Gastroesophageal sphincter (tissue), 4 donors: ENCODE measurements at places on chromosomes 1 and 21. TPM values are rescaled to one million over a fixed set of nuclear protein-coding genes. Genes with fewer than 3 reads are reported as not detected.

Gene IRF6
- total RNA-seq: 1.9 TPM

Gene OR14C36
- not detected for total RNA-seq

Gene TPRG1L
- total RNA-seq: 43.1 TPM

Gene IFNLR1
- total RNA-seq: 0.93 TPM

Gene TEX38
- not detected for total RNA-seq

Gene VCAM1
- 5.0 TPM for total RNA-seq

Gene GSTM5
- total RNA-seq: 7.4 TPM

Gene DYNLT5
- 0.17 TPM for total RNA-seq

Gene KAZN
- 16.6 TPM for total RNA-seq

Gene PROK1
- total RNA-seq: not detected

Gene URB1
- 18.3 TPM for total RNA-seq

Gene ZNF678
- total RNA-seq: 10.0 TPM

Gene MEX3A
- total RNA-seq: 0.49 TPM

DNA sequence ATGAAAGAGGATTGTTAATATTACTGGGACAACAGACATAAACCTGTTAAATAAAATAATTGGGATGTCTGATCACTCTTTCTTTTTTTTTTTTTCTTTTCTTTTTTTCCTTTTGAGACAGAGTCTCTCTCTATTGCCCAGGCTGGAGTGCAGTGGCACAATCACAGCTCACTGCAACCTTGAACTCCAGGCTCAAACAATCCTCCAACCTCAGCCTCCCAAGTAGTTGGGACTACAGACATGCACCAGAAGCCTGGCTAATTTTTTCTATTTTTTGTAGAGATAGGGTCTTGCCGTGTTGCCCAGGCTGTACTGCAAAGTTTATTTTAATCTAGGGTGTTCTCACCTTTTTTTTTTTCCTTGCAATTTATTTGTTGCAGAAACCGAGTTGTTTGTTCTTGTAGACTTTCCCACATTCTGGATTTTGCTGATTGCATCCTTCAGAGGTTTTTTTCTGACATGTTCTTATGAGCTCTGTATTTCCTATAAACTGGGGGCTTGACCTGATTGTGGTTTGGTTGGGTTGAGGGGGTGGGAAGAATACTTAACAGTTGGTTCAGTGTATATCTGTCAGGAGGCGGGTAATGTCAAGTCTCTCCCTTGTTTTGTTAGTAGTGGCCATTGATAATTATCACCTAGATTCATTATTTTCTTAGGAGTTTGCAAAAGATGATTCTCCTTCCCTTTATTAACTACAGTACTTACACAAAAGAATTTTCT lies 125.2 kb downstream of the MAST2 start:
- no peak for ATAC-seq
- no peaks in the 10 kb centered on the region for H3K27me3 ChIP-seq
- H3K27ac ChIP-seq: peak overlapping the region; percentile 41
- peaks cover 3% of the 10 kb centered on the region for H3K4me1 ChIP-seq
- no peak overlapping the region for H3K4me3 ChIP-seq

GRCh38 chr1:180975551-180975950 lies 47.1 kb downstream of the STX6 start:
- peaks cover 59% of the 10 kb centered on the region for H3K36me3 ChIP-seq
- ATAC-seq: peak; percentile 51
- no peak overlapping the region for H3K27ac ChIP-seq
- peaks cover 40% of the 10 kb centered on the region for H3K4me1 ChIP-seq
- no peak overlapping the region for H3K4me3 ChIP-seq

DNA sequence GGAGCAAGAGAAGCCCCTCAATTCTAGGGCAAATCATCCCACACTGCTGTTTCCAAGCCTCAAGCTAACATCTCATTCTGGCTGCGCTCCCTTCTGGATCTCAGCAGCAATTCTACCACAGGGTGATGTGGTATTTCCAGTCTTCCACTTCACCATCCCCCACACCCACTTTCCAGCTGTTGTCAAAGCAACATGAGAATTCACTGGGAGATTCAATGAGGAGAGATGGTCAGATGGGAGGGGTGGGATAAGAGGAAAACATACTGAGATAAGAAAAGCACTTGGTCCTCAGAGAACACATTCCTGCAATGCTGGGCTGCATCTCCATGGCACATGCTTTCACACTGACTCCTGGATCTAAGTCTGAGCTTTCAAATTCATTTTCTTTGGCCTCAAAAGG lies 47.3 kb upstream of the LRRC52 start:
- H3K27ac ChIP-seq: no peak overlapping the region
- no peaks in the 10 kb centered on the region for H3K27me3 ChIP-seq
- ATAC-seq: no peak
- H3K36me3 ChIP-seq: no peaks in the 10 kb centered on the region

GRCh38 chr1:94298861-94299260 lies 61.5 kb upstream of the ARHGAP29 start:
- H3K4me3 ChIP-seq: no peak overlapping the region
- H3K36me3 ChIP-seq: no peaks in the 10 kb centered on the region
- ATAC-seq: peak; percentile 88
- peak overlapping the region; percentile 74 for H3K27ac ChIP-seq
- peaks cover 17% of the 10 kb centered on the region for H3K4me1 ChIP-seq

- H3K27me3 ChIP-seq: no peaks in the 10 kb centered on the region
- H3K4me1 ChIP-seq: no peaks in the 10 kb centered on the region
Observed at GRCh38 chr1:26913389-26913753, 404 bp downstream of the NR0B2 start.

GRCh38 chr21:33858667-33859372 lies 56.8 kb downstream of the ATP5PO start:
- no peaks in the 10 kb centered on the region for H3K27me3 ChIP-seq
- no peaks in the 10 kb centered on the region for H3K4me1 ChIP-seq
- no peak overlapping the region for H3K27ac ChIP-seq
- no peak overlapping the region for H3K4me3 ChIP-seq

- no peak overlapping the region for H3K27ac ChIP-seq
- H3K4me3 ChIP-seq: peak overlapping the region; percentile 51
- no peaks in the 10 kb centered on the region for H3K36me3 ChIP-seq
- H3K4me1 ChIP-seq: peaks cover 32% of the 10 kb centered on the region
- no peaks in the 10 kb centered on the region for H3K27me3 ChIP-seq
Observed at GRCh38 chr1:198934901-198935305, 296.1 kb downstream of the PTPRC start.

- no peaks in the 10 kb centered on the region for H3K27me3 ChIP-seq
- no peaks in the 10 kb centered on the region for H3K4me1 ChIP-seq
- H3K36me3 ChIP-seq: no peaks in the 10 kb centered on the region
- no peak for ATAC-seq
Observed at GRCh38 chr1:207412845-207413244, 41.3 kb upstream of the CR2 start.

DNA sequence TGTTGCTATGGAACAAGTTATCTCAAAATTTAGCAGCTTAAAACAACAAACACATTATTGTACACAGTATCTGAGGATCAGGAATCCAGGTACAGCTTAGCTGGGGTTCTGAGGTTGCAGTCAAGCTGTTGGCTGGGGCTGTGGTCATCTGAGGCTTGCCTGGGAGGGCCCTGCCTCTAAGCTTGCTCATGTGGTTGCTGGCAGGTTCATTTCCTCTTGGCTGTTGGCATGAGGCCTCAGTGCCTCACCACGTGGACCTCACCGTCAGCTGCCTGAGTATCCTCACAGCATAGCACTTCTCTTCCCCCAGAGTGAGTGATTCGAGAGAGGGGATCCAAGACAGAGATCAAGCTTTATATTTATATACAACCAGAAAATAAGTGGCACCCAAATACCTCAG lies 18.6 kb downstream of the NTPCR start:
- no peak overlapping the region for H3K4me3 ChIP-seq
- no peak overlapping the region for H3K27ac ChIP-seq
- peak; percentile 51 for ATAC-seq
- H3K27me3 ChIP-seq: no peaks in the 10 kb centered on the region
- H3K36me3 ChIP-seq: peaks cover 3% of the 10 kb centered on the region

- H3K4me3 ChIP-seq: peak within 1 kb of the TSS; percentile 99
- peaks cover 6% of the 10 kb centered on the region for H3K4me1 ChIP-seq
- H3K36me3 ChIP-seq: no peaks in the 10 kb centered on the region
- peak; percentile 99 for ATAC-seq
Observed at GRCh38 chr1:1273512-1274298, at the start of gene UBE2J2. Gene UBE2J2, minus strand, starts transcription at chr1:1273854. Its CDS starts 5,862 bp downstream, at chr1:1267992.

DNA sequence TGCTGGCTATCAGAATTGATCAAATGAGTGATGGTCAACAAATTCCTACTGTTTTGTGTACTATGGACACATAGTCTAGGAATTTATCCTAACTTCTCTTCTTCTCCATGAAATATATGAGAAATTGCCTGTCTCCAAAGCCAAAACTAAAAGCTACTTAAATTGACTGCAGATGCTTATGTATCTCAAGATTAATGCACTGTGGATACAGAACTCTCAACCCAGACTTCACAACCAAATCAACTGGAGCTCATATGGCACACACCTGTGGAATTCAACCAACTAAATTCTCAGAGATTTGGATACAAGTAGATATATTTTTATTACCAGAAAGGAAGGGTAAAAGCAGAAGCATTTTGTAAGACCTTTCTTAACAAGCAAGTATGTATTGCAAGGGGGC lies 566.1 kb downstream of the LTN1 start:
- no peak for ATAC-seq
- no peaks in the 10 kb centered on the region for H3K27me3 ChIP-seq
- no peaks in the 10 kb centered on the region for H3K36me3 ChIP-seq
- no peak overlapping the region for H3K27ac ChIP-seq

- no peaks in the 10 kb centered on the region for H3K36me3 ChIP-seq
- peak overlapping the region; percentile 42 for H3K4me3 ChIP-seq
- no peak overlapping the region for H3K27ac ChIP-seq
- H3K4me1 ChIP-seq: peaks cover 13% of the 10 kb centered on the region
Observed at GRCh38 chr1:32426489-32427255, 32.4 kb upstream of the BSDC1 start.

DNA sequence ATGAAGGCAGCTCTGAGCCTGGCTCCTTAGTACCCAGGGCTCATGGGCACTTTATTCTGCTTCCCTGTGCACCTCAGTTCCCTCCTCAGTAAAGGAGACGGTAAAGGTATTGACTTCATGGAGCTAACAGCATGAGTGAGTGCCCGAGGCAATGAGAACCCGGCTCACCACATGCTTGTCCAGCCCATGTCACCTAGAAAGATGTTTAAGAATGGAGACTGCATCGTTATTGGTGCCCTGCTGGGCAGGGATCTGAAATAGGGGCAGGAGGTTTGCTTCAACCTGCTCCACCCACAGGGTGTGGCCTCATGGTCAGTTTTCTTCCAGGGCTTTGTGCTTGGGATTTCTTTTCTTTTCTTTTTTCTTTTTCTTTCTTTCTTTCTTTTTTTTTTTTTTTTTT lies 7.0 kb upstream of the KCNE1 start:
- H3K4me1 ChIP-seq: peaks cover 18% of the 10 kb centered on the region
- peak overlapping the region; percentile 53 for H3K27ac ChIP-seq
- ATAC-seq: no peak
- H3K27me3 ChIP-seq: no peaks in the 10 kb centered on the region
- peaks cover 68% of the 10 kb centered on the region for H3K36me3 ChIP-seq
- no peak overlapping the region for H3K4me3 ChIP-seq

- H3K36me3 ChIP-seq: no peaks in the 10 kb centered on the region
- H3K4me1 ChIP-seq: no peaks in the 10 kb centered on the region
- H3K27me3 ChIP-seq: peaks cover 9% of the 10 kb centered on the region
- H3K4me3 ChIP-seq: no peak overlapping the region
- ATAC-seq: no peak
Observed at GRCh38 chr1:230760360-230760827, 13.2 kb downstream of the CAPN9 start.

GRCh38 chr21:42627527-42628289 lies 25.7 kb upstream of the PDE9A start:
- H3K36me3 ChIP-seq: no peaks in the 10 kb centered on the region
- no peak for ATAC-seq
- H3K4me3 ChIP-seq: no peak overlapping the region
- H3K27ac ChIP-seq: no peak overlapping the region
- peaks cover 26% of the 10 kb centered on the region for H3K27me3 ChIP-seq

- no peak overlapping the region for H3K27ac ChIP-seq
- H3K4me3 ChIP-seq: no peak overlapping the region
- no peak for ATAC-seq
- peaks cover 26% of the 10 kb centered on the region for H3K4me1 ChIP-seq
Observed at GRCh38 chr1:172135076-172135672, 285.3 kb upstream of the C1orf105 start.

GRCh38 chr1:245873883-245874671 lies 633.0 kb downstream of the SMYD3 start:
- no peak for ATAC-seq
- H3K4me3 ChIP-seq: no peak overlapping the region
- no peaks in the 10 kb centered on the region for H3K27me3 ChIP-seq
- no peak overlapping the region for H3K27ac ChIP-seq
- no peaks in the 10 kb centered on the region for H3K36me3 ChIP-seq

DNA sequence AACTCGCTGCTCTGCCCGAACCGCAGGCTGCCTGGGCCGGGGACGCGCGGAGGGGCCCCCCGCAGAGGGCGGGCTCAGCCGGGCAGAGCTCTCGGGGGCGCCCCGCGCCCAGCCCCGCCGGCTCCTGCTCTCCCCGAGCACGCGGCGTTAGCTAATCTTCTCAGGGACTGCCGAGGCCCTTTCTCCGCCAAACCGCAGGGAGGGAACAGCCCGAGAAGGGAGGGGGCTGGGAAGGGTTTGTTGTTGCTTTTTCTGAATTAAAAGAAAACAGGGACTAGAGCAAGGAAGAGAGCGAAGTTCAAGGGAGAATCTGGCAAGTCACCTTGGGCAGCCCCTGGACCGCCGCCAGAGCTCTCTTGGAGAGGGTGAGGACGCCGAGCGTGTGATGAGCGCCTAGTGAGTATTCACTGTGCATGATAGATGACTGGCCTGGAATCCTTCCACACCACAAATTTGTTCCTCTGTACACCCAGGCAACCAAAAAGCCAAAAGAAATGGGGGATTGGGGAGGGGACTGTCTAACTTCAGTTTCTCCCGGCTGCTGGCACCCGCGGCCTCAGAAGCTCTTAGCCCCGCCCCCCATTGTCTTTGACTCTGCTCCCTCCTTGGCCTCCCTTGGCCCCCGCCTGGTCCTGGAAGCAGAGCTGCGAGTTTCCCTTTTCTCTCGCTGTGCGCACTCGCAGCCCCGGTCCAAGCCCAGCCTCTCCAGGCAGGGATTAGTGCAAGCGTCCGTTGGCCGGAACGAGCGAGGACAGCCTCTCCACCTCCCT lies 19.7 kb upstream of the LMX1A start:
- H3K36me3 ChIP-seq: no peaks in the 10 kb centered on the region
- peak overlapping the region; percentile 17 for H3K4me3 ChIP-seq
- peak; percentile 96 for ATAC-seq

- H3K36me3 ChIP-seq: no peaks in the 10 kb centered on the region
- no peak for ATAC-seq
- no peak overlapping the region for H3K27ac ChIP-seq
Observed at GRCh38 chr1:24978383-24979032, 48.4 kb upstream of the RUNX3 start.

GRCh38 chr1:59188413-59189213 lies 108.3 kb upstream of the FGGY start:
- no peak overlapping the region for H3K4me3 ChIP-seq
- no peaks in the 10 kb centered on the region for H3K4me1 ChIP-seq
- no peak for ATAC-seq
- no peaks in the 10 kb centered on the region for H3K36me3 ChIP-seq
- H3K27ac ChIP-seq: no peak overlapping the region

DNA sequence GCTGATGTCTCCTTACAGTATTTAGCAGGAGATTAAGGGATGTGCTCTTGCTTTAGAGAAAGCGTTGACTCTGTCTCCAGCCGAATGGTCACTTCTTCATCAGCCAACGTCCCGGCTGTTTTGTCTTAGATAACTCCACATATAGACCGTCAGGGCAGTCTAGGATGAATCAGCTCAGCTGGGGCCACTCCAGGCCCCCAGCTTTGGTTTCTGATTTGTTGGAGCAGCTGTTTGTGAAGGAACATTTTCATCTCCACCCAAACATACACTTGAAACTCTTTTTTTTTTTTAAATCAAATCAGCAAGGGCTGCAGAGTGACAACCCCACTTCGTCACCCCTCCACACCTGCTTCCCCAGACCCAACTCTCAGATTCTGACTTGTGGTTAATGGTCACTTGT lies 206.1 kb upstream of the GALNT2 start:
- no peaks in the 10 kb centered on the region for H3K36me3 ChIP-seq
- no peak overlapping the region for H3K4me3 ChIP-seq
- no peak for ATAC-seq
- H3K27ac ChIP-seq: no peak overlapping the region
- H3K4me1 ChIP-seq: peaks cover 13% of the 10 kb centered on the region
